ENCODE measurements at places on chromosomes 12 and 14.

- no peak for DNase-seq
These were observed 1168.5 kb upstream of the FLRT2 start for GRCh38 chr14:84361476-84361875.

DNA sequence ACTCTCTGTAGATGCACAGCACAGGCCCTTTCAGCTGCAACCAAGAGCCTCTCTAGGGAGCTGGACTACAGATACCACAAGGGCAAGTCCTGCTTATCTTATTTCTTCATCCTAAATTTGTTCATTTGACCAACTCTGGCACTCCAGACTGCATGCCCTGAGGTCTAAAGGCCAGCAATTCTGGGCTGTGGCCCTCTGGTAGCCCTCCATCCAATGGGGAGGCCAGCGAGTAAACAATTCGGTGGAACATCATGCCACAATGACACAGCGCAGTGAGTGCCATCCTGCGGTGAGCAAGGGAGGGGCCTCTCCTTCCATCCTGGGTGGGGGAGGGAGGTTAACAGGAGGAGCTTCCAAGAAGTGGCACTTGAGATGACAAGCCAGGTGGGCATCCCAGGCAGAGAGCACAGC lies 652 bp upstream of the SELPLG start:
- peak; percentile 7 for DNase-seq

- DNase-seq = no peak
These were observed 88.9 kb upstream of the SOX5 start for GRCh38 chr12:24038211-24038997.

- DNase-seq = no peak
These were observed 130.7 kb downstream of the TMTC2 start for GRCh38 chr12:82817368-82817767.

DNA sequence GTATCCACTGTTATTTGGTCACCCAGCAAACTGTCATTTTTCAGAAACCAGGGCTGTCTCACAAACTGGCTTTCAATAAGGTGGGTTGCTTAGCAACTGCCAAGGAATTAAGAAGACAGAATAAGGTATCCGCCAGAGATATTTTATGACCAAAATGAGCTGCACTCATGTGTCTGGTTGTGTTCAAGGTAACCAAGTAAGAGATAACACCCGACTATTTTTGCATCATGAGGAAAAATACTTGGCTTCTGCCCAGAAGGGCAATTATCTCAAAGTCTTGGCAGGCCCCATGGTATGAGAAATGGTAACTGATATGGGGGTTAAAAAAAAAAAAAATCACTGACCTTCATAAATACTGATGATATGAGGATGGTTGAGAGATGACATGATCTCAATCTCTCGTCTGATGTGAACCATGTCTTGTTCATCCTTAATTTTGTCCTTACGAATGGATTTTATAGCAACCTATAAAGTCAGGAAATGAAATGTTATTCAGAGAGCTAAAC lies 32.6 kb downstream of the NUAK1 start:
- DNase-seq = no peak

DNA sequence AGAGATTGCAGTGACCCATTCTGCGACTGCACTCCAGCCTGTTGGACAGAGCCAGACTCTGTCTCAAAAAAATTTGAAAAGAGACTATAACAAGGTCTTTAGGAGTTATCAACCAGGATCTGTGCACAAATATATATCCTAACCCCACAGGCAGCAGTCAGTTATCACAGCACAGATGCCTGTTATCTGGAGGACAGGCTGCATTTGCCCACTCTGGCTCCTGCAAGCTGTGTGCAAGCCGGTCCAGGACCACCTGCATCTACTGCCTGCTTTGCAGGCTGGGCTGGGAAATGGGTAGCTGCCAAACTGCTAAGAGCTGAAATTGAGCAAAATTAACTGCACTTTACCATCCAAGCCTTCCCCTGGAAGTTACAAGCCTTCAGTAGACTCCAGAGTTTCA lies 21.4 kb upstream of the RCOR1 start:
- DNase-seq = no peak

- DNase-seq = peak; percentile 24
These were observed 31.9 kb upstream of the ZFP36L1 start for GRCh38 chr14:68824517-68825347.

Data from DMS153 (cell line).